ENCODE measurements at places on chromosomes 1 and 21.
A peak's percentile ranks its signal among the peaks of the same experiment; 100 is the strongest.

DNA sequence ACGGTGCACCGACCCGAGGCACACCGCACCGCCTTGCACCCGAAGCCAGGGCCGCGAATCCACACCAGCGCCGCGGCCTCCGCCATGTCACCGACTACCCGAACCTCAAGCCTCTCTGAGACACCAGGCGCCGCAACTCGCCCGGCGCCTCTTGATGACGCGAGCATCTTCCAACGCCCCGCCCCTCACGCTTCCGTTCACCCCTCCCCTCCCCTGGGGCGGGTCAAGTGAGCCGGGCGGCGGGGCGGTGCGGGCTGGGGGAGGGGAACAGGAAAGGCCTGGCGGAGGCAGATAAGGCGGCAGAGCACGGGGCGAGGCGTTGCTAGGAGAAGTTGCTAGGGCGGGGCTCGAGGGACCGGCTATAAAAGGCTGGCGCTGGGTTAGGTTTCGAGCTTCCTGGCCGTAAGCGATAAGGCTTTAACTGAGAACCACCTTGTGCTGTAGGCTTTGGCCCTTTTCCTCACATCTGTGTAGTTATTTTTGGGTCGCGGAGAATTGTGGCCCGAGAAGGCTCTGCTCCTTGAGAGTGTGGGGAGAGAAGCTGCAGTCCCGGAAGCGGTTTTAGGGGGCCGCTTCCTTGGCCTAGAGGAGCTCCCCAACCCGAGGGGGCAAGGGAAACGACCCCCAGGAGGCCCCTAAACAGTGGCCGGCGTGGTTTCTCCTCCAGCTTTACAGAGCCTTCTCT lies at the start of gene SDE2:
Gene SDE2, minus strand, starts transcription at position 117 of the 685 bp plus-strand sequence. Its CDS starts 31 bp downstream, at position 86.
- DNase-seq: peak; percentile 100
- peak within 1 kb of the TSS; percentile 95 for H3K27ac ChIP-seq
- H3K36me3 ChIP-seq: no peaks in the 10 kb centered on the region
- H3K4me3 ChIP-seq: peak within 1 kb of the TSS; percentile 77

DNA sequence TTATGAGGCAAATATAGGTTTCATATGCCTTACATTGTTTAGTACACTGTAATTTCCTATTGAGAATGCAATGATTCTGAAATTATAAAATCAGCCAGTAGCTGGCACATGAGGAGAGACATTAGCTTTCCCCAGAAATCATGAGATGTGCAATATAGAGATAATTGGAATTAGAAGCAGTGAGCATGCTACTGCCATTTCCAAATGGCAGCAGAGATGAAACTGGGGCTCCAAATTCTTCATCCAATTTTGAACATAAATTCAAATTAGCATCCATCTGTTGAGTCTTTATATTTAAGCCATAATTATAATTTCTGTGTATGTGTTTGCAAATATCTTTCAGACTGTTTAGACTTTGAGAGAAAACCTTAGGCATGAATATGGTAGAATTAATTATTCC lies 28.8 kb downstream of the PTGER3 start:
- H3K27me3 ChIP-seq: no peaks in the 10 kb centered on the region
- no peaks in the 10 kb centered on the region for H3K4me1 ChIP-seq
- no peak for DNase-seq
- no peaks in the 10 kb centered on the region for H3K36me3 ChIP-seq

DNA sequence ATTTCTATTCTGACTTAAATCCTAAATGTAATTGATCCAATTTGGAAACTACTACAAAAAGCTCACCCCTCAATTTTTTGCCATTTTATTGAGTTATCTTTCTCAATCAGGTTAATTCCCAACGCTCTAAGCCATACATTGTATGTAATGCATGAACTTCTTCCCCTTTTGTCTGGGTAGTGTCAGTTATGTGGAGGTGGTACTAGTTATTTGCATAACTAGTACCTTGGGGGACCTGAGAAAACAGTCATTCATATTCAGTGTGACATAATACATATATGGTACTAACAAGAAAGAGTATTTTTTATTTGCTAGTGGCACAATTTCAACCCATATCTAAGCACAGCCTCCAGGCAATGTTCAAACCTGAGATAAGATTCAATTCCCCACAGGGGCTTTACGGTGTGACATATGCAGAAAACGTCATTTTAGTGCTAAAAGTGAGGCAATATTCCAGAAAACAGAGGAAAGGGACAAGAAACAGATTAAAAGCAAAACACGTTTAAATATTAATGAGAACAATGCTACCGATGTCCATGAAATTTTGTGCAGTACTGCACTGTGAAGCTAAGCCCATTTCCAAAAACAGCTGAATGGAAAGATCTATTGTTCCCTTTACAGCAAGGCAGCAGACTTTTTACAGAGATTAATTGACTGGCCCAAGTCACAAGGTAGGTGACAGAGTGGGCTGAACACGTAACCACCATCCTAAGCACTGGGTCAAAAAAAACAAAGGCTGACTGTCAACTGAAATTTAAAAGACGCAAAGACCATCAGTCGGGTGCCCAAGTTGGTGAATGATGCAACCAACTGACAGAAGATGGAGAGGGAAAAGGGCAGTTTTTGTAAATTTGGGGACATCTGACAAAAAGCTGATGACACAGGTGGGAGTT lies 1.4 kb downstream of the HLCS start:
- H3K4me1 ChIP-seq: peaks cover 6% of the 10 kb centered on the region
- peak overlapping the region; percentile 85 for H3K4me3 ChIP-seq
- no peaks in the 10 kb centered on the region for H3K27me3 ChIP-seq
- H3K27ac ChIP-seq: no peak overlapping the region
- no peak for DNase-seq

DNA sequence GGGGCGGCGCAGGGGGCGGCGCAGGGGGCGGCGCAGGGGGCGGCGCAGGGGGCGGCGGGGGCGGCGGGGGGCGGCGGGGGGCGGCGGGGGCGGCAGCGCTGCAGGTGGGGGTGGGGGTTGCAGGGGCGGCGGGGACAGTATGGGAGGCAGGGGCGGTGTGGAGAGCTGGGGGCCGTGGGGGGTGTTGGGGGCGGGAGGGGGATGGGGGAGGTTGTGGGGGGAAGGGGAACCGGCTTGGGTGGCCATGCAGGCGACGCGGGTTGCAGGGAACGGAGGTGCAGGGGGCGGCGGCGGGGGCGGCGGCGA lies 13.0 kb upstream of the SLC19A1 start:
- peak overlapping the region; percentile 86 for H3K27ac ChIP-seq
- no peaks in the 10 kb centered on the region for H3K36me3 ChIP-seq
- H3K4me3 ChIP-seq: peak overlapping the region; percentile 54
